ENCODE measurements at places on chromosomes 5 and 9.

GRCh38 chr9:84554069-84554664 lies 115.4 kb upstream of the NTRK2 start:
- DNase-seq = no peak

DNA sequence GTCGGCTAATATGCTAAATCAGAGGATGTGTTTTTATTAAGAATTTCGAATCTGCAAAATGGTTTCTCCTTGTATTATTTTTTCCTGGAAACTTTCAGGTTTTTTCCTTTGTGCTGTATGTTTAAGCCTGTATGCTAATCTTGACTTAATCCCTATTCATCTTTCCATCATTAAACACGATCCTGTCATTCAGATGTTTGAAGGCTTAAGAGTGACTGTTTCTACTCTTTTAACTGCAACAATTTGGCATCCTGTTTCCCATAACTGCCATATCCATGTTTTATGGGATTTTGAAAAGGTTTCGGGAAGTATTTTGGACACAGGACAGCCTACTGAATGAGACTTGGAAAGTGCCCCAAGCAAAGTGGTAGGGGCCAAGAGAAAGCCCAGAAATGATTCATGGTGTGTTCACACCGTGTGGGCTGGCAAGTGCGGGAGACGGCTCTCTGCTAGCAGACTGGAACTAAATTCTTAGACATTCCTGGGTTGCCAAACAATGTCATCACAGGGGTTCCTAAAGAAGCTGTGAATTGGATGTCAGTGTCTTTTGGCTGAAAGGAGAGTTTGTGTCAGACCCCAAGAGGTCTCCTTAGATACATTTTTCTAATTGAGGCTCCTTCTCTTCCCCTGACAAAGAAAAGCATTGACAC lies 125.4 kb upstream of the ADAMTS16 start:
- DNase-seq = no peak

DNA sequence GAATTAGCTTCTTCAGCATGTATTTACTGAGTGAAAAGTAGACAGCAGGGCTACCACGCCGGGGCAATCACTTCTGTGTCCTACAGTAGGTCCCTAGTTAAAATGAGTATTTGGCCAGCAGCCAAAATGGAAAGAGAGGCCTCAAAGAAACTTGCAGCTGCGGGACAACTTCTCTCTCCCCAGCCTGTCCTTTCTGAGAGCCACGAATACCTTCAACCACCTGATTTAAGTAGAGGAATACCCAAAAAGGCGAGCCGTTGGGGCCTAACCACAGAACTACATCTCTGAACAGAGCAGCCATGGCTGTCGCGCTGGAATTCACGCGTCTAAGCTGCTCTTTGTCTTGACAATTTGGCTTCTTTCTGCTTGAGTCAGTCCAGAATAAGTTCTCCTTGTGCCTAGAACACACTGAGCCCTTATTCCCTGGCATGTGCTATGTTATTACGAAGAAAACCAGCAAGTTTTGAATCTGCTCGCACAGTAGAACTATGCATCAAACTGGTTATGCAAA lies 43.8 kb upstream of the GOLPH3 start:
- DNase-seq = no peak

- DNase-seq = no peak
Observed at GRCh38 chr5:101663543-101663942, 632.5 kb downstream of the SLCO4C1 start.

DNA sequence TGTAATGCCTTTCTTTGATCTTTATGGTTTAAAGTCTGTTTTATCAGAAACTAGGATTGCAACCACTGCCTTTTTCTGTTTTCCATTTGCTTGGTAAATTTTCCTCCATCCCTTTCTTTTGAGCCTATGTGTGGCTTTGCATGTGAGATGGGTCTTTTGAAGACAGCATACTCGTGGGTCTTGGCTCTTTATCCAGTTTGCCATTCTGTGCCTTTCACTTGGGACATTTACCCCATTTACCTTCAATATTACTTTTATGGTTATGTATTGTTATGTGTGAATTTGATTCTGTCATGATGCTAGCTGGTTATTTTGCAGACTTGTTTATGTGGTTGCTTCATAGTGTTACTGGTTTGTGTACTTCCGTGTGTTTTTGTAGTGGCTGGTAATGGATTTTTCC lies 59.2 kb downstream of the YTHDC2 start:
- DNase-seq = no peak

DNA sequence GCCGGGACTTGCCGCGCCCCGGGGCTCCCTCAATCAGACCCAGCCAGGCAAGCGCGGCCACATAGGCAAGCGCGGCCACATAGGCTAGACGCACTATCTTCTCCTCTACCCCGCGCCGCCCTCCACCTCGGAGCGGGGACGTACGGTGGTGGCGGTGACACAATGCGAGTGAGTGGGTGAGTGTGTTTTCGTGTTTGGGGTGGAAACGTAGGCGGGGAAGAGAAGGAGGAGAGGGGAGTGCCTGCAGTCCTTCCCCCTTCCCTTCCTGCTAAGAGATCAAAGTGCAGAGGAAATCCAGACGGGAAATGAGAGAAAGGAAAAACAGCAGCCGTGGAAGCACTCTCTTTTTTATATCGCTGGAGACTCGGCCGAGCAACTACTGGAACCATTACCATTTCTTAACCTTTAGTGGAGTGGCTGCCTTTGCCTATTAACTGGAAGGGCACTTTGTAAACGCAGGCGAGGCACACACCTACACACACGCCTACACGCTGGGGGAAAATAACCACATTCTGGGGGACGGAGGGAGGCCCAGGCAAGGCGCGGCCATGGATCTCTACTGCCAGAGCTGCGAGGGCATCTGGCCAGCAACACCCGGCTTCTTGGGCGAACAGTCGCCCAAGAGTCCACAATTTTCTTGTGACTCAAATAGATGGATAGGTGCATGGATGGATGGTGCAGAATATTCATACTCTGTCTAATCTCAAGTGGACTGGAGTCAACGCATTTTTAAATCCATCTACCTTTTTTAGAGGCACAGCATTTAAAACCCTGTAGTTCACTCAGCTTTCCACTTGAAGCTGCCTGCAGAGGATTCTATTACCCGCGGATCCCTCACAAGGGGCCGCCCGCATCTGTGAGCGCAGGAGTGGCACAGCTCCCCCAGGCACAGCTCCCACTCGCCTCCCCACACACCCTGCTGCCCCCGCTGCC lies 2.1 kb downstream of the EDIL3 start:
- DNase-seq = peak; percentile 69

DNA sequence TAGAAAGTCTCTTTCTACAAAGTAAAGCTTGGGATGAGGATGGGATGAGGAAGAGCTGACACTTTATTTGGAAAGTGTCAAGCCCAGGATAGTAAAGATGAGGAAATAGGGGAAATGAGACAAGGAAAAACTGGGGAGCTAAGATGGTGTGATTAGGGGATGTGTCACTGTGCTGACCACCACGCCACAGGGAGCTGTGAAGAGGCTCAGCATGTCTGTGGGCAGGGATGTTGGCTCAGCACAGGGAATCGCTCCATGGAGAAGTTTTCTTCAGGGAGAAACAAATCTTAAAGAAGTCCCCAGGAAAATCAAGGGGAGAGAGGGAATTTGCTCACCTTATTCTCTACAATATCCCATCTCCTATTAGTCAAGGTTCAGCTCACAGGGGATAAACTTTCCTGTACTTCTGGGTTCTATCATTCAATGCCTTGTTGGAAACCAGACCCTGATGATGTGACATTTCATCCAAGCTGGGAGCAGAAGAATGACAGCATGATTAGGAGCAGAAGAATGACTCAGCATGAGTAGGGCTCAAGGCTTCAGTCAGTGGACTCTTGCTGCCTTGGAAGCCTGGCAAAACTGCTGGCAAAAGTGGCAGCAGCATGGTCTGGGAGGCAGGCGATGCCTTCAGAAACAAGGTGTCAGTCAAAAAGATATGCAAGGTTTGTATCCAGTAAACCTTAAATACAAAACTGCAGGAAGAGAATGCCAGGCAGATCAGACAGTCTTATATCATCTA lies 4.9 kb downstream of the HSPB3 start:
- DNase-seq = no peak

GRCh38 chr9:19922476-19923118 lies 133.8 kb upstream of the SLC24A2 start:
- no peak for DNase-seq

- no peak for DNase-seq
Observed at GRCh38 chr9:36431078-36431477, 31.0 kb upstream of the RNF38 start.

DNA sequence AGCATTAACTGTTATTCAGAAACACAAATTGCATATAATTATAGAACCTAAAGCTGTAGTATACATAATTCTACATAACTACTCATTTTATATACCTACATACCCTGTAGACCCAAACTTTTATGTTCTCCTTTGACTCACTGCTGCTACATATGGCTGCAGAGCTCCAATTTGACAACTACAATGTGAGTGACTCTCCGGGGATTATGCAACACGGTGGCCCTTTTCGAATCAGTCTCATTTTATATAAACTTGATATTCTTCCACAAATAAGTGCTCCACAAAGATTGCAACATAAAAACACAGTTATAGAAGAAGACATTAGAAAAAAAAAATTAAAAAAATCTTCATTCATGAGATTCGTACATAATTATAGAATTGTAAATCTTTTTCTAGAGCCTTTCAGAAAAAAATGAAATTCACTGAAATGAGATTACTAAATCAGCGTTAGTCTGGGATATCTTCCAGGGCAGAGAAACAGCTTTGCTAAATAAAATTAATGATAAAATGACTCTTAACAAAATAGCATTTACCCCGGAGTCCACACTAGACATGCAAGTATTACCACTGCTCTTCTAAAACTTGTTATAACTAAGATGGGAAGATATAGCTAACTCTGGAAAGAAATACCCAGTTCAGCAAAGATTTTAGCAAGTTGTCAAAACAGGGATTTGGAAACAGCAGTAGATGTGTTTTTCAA lies 52.6 kb downstream of the SRFBP1 start:
- no peak for DNase-seq

Measured in ascending aorta (tissue), 2 donors.